NCI-H2107 (cell line): ENCODE measurements at places on chromosomes 1 and 21.

GRCh38 chr21:45997495-45998275 lies 16.1 kb downstream of the COL6A1 start:
- DNase-seq: no peak

GRCh38 chr1:4002061-4002521 lies 102.0 kb upstream of the C1orf174 start:
- DNase-seq: no peak

DNA sequence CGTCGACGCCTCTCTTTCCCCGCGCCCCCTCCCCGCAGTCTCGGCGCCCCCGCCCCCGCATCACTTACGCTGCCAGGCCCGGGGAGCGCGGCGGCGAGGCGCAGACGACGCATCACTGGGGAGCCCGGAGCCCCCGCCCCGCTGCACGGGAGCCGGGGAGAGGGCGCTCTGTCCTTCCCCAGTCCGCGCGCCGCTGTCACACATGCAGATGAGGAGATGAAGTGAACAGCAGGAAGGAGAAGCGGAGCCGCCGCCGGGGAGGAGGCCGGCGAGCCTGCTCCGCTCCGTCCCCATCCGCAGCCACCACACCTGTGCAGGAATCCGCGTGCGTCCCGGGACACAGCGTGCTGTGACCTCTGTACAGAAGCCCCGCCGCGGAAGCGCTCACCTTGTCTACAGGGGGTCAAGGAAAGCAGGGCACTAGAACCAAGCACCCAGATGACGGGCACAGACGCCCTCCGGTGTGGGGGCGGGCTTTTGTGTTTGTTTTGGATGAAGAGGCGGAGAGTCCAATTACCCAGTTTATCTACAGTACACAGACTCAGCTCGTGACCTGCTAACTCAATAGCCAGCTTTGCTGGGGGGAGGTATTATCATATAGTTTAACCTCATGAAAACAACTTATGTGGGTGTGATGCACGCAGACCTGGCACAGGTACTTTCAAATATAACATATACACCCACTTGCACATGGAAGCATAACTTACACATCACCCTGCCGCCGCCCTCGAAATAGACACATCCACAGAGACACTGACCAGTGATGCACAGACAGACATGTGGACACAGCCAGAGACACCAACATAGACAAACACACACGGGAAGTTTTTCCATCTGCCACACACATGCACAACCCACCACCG lies 12.4 kb downstream of the KLHDC8A start:
- DNase-seq: no peak

DNA sequence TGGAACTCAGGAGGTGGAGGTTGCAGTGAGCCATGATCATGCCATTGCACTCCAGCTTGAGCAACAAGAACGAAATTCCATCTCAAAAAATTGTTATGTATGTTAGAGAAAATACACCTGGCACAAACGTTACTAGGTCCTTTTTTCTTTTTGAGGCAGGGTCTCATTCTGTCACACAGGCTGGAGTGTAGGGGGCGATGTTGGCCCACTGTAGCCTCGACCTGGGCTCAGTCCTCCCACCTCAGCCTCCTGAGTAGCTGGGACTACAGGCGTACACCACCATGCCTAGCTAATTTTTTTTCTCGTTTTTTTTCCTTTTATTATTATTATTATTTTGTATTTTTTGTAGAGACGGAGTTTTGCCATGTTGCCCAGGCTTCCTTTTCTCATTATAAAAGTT lies 4.4 kb downstream of the HAX1 start:
- no peak for DNase-seq

DNA sequence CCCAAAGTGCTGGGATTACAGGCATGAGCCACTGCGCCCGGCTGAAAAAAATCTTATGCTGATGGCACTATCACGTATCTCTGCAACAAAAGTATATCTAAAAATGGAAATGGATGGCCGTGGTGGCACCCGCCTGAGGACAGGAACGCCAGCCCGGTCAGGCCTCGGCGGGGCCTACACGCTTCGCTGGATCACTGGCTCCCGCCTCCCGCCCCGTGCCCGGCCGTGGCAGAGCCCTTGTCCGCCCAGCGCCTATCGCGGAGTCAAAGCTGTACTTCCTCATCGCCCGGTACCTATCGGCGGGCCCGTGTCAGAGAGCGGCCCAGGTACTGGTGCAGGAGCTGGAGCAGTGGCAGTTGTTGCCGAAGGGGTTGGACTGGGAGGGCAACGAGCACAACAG lies 28.8 kb upstream of the PDPN start:
- no peak for DNase-seq

DNA sequence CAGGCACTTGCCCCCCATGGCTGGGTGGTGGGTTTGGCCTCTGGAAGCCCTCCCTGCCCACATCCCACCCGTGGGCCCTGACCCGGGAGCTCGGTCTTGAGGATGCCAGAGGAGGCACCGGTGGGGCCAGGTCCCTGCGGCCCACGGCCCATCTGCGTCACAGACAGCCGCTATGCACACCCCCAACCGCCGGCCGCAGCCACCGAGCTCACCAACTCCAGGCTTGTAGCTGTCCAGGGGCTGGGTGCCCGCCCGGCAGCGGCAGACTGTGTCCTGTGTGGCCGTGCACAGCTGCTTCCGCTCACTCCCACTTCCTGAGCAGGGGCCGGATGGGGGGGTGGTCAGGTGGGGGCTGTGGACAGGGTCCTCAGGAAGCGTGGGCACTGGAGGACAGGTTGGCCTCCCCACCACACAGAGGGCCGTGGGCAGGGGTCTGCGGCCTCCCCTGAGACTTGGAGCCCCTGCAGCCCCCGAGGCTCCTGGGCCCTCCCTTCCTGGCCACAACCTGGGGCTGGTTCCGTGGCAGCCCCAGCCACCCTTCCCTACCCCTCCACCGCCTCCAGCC lies 1.1 kb downstream of the TNFRSF4 start:
- no peak for DNase-seq

- DNase-seq: no peak
Measured at GRCh38 chr21:21187579-21187978, 189.4 kb downstream of the NCAM2 start.

DNA sequence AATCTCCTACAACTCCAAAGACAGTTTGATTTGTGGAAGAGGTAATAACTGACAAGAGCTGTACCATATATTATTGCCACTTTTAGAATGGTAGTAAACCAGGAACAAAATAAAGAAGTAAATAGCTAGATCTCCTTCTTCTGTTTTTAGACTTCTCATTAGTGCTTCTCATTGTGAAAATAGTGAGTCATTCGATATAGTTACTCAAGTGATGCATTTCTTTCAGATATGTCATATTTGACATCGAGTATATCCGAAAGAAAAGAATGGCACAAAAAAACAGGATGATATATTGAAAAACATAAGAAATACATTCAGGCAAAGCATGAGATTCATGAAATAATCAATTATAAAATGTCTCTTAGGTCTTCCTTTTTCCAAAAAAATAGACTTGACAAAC lies 1346.1 kb downstream of the BRINP3 start:
- DNase-seq: no peak

DNA sequence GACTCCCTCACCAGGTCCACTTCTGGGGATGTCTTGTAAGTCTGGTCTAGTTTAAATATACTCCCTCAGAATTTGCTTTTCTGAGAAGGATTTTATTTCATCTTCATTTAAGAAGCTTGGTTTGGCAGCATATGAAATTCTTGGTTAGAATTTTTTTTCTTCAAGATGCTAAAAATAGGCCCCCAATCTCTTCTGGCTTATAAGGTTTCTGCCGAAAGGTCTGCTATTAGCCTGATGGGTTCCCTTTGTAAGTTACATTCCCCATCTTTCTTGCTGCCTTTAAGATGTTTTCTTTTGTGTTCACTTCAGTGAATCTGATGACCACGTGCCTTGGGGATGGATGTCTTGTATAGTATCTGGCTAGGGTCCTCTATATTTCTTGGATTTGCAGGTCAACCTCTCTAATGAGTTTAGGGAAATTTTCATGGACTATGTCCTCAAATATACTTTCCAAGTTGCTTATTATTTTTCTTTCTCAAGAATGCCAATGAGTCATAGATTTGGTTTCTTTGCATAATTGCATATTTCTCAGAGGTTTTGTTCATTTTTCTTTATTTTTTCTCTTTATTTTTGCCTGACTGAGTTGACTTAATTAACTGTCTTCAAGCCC lies 19.4 kb downstream of the TCP10L start:
- no peak for DNase-seq

DNA sequence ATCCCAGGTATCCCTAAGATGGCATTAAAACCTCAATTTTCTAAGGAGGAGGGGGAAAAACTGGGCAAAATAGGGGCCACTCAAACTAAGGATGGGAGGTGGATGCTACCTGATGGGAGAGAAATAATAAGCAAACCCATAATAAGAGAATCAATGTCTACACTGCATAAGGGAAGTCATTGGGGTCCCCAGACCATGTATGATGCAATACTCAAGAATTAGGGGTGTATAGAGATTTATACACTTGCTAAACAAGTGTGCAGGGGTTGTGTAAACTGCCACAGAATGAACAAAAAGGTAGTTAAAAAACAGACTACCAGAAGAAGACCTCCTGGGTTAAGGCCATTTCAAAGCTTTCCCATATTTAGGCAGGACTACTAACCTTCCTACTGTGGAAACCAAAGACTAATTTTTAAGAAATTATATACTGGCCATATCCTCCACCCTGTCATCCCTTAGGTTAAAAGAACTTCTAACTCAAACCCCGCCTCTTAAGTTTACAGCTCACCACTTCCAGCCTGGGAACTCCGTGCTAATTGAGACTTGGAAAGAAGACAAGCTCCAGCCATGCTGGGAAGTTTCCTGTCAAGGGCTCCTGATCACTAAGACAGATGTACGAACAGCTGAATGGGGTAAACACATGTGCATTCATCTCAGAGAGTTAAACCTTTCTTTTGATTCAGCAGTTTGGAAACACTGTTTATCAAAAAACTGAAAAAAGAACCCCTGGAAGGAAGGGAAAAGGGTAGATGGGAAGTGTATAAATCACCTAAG lies 64.4 kb upstream of the TLR5 start:
- no peak for DNase-seq

DNA sequence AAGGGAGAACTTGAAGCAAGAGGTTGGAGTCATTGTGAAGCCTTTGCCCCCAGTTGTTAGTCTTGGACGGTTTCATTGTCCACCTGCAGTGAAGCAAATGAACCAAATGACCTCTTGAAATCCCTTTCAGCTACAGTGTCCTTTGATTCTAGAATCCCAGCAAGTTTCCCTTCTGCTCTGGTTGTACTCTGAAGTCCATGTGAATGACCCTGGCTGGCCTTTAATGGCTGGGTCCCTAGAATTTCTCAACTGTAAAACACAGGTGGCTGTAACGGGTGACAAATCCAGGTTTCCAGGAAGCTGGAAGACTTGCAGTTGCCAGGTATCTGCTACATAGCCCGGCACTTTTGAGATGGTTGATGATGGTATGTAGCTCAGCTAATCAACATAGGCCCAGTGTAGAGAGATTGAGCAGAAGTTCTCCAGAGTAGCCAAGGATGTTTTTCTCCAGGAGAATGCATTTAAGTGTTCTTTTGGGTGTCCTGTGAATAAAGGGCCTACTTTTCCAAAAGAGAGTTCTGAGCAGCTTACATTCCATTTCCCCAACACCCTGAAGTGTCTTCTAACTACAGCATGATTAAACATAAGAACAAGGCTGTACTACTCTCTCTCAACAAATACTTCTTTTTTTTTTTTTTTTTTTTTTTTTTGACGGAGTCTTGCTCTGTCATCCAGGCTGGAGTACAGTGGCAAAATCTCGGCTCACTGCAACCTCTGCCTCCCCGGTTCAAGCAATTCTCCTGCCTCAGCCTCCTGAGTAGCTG lies 17.6 kb upstream of the SLC30A1 start:
- DNase-seq: no peak

DNA sequence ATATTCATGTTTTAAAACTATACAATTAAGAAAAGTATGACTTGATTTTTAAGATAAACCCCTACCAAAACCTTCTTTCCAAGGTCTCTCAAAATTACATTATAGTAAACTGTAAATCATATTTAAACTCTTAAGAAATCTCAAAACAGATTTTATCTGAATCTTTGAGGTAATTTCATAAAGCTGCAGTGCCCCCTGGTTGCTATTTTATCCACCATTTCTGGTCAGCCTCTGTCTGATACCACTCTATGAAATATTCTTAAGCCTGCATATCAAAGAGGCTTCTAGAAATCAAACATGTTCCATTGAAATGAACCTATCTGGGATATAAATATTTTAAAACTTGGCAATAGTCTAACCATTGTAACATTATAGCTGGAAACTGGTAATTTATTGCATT lies 317.3 kb downstream of the COL11A1 start:
- no peak for DNase-seq

GRCh38 chr21:34362670-34363069 lies 1.1 kb upstream of the KCNE2 start:
- no peak for DNase-seq

GRCh38 chr1:1304331-1305299 lies 3.1 kb downstream of the ACAP3 start:
- peak; percentile 40 for DNase-seq

DNA sequence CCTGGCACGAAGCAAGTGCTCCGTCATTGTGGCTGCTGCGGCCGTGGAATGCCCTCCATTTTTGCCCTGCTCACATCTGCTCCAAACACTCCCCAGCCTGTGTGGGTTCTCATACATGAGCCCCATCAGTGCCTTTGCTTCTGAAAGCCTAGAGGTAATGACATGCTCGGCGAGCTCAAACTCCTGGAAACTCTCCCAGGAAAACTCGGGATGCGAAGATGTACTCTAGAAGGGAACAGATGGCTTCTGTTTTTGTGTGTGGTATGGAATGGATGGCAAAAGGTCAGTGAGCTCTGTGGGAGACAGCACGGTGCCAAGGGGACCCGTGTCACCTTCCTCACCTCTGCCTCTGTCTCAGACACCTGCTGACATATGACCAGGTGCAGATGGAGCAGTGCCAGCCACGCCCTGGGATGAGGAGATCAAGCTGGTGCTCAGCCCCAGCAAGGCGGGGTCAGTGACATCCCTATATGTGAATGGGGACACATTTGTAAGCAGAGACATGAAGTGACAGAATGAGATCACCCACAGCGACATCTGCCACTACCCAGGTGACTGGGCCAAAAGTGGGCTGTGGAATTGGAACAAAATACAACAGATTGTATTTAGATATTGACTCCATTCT lies 84.1 kb upstream of the COX20 start:
- DNase-seq: no peak

DNA sequence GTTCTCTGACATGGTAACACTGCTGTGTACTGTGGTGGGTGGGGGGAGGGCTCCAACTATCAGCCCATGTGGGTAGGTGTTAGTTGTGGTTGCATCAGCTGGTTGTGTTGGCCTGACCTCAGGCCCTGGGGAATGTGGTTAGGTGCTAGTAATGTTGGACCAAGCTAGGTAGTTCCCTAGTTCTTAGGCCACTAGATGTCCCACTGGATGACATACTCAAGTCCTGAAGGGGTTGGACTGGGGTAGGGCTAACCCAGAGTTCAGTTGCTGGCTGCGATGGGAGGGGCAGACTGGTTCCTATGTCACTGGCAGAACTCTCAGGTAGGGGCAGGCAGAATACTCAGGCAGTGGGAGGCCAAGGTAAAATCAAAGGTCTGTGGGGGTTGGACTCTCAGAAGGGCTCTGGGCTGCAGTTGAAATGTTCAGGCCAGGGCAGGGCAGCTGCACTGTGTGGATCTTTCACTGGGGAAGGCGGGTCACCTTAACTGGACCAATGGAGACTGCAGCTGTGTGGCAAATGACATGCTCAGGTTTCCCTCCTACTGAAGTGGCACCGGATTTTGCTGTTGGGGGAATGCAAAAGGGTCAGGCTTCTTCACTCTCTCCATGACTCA lies 870.7 kb downstream of the LRRIQ3 start:
- no peak for DNase-seq
